Activated T-helper 9 cell treated with anti-CD3 and anti-CD28 coated beads, Interleukin-2, amount 50 U/mL, for 16 hours (primary cell): ENCODE measurements at places on chromosomes 6 and 20.

DNA sequence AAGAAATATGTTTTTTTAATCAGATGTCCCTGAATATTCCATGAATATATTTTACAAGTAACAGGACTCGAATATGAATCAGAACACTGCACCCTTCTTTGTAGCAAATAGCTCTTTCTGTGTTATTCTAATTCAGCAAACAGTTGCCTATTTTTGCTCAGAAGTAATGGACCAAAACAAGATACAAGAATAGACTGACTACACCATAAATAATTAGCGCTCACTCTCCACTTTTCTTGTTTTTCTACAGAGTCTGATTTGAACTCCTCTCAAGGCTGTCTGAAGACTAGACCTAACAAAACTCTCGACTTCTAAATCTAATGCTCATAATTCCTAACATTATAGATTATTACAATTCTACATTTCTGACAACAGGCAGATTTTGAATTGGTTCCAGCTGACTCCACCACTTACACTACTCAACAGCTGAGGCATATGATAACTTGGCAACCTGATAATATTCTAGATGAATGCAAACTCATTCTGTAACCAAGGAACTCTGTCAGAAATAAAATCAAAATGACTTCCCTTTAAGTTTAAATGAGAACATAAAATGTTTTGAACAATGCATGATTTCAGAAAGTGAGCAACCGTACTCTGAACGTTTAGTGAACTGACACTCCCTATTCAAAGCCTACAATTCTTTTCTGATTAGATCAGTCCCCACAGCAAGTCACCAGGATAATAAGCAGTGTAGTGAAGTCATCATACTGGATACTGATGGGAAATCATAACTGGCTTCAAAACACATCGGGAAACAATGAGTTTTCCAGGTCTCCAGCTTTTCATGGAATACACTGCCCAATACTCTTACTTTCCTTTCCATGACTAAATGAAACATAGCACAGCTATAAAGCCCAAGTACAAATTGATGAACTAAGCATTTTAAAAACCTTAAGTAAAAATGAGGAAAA is 114.2 kb upstream of the BEND6 start:
- DNase-seq = no peak

DNA sequence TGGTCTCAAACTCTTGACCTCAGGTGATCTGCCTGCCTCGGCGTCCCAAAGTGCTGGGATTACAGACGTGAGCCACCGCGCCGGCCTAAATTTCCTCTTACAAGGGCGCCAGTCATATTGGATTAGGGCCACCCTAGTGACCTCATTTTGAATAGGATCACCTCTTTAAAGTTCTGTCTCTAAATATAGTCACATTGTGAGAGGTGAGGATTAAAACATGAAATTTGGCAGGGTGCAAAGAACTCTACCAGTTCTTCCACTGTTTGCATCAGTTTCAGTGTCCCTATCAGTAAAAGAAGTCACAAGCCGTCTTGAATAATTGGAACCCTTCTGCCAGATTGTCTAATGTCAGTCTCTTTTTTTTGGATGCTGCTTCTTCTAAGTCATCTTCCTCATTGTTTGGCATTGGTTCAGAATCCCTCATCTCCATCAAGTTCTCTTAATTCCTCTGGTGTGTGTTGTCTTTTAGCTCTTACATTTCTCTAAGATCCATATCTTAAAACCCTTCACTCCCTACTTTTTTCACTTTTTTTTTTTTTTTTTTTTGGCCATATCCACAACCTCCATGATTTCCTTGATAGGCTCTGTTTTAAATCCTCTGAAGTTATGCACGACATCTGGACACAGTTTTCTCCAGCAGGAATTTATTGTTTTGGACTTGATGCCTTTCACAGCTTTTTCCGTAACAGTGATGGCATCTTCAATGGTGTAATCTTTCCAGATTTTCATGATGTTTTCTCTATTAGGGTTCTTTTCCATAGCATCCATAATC is 56.8 kb downstream of the NCOA3 start:
- no peak for DNase-seq

GRCh38 chr6:45746046-45746445 is 269.6 kb downstream of the CLIC5 start:
- DNase-seq = no peak

- no peak for DNase-seq
These were observed 79.8 kb downstream of the PSMB1 start for GRCh38 chr6:170473301-170473717.
